ENCODE measurements at places on chromosomes 5 and 9.

DNA sequence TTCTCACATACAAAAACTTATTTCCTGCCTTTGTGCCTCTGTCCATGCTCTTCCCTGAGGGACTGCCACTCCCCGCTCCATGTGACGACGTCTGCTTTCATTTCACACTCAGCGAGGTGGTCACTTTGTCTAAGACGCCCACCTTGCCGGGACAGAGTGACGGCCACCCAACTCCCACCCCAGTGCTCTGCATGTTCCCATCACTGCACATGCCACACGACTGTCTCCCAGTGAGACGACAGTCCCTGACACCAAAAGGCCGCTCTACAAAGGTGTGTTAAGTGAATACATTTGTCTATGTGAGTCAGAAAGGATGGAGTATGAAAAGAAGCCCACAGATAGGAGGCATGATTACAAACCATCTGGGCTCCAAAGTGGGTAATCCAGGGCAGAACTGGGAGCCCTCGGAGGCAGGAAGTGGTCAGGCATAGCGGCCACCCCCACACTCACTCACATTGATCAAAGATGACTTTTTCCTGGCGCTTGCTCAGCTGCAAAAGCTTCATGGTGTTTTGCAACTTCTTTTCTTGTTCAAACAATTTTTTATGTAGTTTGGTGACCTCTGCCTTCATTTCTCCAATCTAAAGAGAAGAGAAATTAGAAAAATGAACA, 185.8 kb downstream of the CDK5RAP2 start:
- DNase-seq: no peak

GRCh38 chr5:179154991-179155955, 95.1 kb downstream of the ZNF354C start:
- DNase-seq: no peak

DNA sequence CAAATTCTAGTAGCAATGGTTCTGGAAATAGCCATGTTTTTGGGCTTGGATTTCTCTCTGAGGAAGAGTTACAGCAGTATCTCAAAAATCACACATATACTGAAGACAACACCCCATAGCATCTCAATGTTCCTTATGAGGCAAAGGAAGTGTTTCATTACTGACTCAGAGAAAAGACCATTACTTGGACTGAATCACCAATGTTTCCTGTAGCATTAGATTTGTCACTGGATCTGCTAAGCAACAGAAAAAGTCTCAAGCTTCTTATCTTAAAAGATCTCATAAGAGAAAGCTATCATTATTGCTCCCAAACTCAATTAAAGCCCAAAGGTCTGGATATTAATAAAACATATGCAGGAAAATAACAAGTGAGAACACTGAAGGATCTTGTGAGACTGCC, 272.4 kb downstream of the ADAMTS6 start:
- DNase-seq: no peak

DNA sequence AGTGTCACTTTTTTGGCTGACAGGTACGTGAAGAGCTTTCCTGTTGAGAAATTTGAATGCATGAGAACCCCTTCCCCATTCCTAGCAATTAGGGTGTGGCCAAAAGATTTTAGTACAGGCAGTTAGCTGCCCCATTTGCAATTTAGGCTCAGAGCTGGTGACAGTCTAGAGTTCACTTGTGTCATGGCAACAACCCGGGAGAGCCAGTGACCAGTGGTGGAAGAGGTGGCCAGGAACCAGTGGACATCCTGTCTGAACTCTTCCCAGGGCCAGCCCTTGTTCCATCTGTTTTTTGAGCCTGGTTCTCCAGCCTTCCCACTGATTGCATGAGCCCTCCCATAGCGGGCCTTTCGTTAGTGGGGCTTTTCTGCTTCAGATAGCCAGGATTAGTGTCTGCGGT, 2.5 kb upstream of the NEUROG1 start:
- no peak for DNase-seq

DNA sequence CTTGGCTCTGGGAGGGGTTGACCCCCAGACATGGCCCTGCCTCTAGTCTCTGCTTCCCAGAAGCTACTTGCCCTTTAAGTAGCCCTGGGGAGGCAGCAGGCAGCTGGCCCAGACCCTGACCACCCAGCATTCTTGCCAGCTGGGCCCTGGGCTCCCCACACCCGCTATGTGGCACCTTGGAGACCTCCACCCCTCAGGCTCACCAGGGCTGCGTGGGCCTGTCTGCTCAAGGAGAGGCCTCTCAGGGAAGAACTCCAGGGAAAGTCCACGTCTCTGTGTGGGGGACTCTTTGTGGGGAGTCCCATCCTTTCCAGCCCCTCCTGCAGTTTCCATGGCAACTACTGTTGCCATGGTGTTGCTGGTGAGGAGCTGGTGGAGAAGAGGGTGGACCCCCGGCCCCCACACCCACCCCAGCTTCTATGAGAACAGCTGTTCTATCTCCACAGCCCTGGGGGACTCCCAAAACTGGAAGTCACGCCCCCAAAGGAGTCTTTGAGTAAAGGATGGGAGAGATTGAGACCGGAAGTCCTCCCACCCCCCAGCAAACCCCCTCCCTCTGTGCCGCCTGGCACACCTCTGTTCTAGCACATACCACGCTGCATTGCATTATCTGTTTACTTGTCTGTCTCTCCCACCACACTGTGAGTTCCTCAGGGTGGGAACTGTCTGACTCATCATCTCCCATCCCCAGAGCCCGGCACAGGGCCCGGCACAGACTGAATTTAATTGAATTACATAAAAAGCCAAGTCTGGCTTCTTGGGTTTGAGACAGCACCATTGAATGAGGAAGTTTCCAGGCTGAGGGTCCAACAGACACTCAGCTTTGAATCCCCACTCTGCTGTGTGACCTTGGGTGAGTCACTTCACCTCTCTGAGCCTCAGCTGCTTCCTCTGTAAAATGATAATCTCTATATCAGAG, 12.6 kb downstream of the DNM1 start:
- no peak for DNase-seq

DNA sequence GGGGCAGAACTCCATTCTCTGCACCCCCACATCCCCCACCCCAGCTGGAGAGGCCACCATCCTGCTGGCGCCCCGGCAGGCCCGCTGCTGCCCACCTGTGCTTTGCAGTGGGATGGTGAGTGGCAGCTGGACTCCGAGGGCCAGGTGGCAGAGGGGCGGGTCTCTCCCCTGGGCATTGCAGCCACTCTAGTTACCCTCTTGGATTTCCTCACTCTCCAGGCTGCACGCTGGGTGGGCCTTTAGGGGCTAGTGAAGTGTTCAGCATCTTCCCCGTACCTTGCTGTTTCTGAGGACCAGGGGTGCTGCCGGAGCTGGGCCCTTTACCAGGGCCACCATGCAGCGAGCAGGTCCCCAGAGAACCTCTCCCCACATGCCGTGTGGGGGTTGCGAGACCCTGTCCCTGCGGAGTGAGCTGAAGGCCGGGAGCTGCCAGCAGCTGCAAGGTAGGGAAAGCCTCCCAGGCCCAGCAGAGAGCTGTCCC, 88.4 kb upstream of the SH3PXD2B start:
- DNase-seq: no peak

- DNase-seq: peak; percentile 5
Observed at GRCh38 chr9:122265149-122265915, 650 bp downstream of the MRRF start.

DNA sequence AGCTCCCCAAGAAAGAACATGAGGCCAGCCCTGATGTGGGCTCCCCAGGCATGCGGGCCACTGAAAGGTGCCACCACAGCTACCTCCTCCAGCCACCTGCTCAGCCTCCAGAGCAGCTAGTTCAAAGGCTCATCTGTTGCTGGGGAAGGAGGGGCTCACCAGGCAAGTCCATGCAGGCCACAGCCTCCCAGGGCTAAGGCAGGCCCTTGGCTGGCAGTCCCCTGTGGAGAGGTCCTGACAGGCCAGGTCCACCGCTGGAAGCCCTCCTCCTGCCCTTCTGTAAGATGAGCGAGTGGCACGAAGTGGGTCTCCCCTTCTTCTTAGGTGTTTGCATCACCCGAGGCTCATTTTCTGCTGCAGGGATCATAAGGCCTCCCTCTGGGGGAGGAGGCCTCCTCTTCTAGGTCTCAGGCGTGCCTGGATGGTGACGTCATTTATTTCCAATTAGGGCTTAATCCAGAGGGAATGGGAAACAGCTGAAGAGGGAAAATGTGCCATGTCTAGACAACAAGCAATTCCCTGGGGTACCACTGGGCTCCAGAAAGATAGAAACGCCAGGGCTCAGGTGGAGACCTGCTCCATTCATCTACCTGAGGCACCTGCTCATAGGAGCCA, 91.6 kb downstream of the CFAP90 start:
- DNase-seq: no peak

DNA sequence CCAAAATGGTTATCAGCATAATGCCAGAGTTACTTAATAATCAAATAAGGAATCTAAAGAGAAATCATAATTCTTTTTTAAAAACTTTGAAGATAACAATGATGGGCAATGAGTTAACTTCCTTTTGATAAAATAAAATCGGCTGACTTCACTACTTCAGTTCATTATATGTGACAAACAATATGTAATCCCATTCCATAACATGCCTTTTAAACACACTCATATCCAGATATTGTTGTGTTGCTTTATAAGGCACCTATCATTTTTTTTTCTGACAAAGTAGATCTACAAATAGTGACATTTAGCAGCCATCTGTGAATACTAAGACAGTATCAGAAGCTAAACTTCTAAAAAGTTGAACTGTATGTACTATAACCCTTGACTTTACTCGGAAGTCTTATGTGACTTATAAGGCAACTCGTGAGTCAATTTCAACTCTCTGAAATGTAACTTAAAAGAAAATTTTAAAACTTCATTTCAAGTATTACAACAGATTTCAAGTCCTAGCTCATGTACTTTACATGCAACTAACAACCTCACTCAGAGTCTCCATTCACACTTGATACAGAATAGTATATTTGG, 7.5 kb downstream of the ADAMTS6 start:
- no peak for DNase-seq

GRCh38 chr9:104941597-104941996, 13.6 kb upstream of the ABCA1 start:
- DNase-seq: no peak

DNA sequence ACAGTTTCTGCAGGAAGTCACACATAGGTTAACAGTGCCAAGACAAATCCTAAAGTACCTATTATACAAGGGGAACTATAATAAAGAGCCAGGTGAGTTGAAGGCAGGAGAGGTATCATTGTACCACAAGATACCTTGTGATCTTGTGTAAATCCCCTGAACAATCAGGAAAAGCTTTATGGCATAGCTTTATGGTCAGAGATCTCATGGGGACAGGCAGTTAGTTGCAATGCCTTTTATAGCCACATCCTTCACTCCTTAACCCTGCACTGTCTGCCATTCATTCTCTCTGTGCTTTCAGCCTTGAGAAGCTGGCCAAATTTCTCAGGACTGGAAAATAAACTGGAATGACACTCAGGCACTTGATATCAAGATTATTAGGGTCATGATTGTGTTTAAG, 97.0 kb downstream of the GHR start:
- DNase-seq: no peak

DNA sequence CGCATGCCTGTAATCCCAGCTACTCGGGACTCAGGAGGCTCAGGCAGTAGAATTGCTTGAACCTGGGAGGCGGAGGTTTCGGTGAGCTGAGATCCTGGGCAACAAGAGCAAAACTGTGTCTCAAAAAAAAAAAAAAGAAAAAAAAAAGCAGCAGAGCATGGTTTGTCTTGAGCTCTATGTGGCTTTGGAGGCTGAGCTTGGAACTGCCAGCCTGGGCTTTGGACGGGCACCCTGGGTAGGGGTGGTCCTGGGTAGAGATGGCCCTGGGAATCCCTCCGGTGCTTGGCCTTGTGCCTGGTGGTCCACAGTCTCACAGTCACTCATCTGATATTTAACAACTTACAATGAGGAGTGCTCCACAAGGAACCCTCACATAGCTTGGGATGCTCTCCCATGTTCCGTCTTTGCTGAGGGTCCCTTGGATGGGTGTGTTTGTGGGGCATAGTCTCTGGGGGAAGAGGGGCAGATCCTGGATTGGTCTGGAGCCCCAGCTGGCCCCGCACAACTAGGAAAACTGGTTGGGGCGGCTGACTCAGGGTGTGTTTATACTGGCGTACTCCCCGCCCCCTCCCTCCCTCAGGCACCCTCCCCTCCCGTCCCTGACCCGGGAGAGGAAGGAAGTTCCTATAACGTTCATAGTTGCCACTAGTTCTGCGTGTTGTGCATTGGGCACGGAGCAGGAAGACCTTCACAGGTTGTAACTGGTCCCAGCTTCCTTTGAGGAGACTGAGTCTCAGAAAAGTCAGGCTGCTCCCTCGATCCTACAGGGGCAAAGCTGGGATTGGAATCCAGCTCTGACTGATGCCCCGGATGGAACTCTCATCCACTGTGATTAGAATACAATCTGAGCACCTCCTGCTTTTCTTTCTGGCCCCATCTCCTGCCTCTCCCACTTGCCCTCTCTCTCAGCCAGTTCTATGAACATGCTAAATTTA, 11.2 kb downstream of the IER5L start:
- no peak for DNase-seq

- DNase-seq: no peak
Observed at GRCh38 chr5:168608386-168608785, 29.2 kb upstream of the PANK3 start.

- DNase-seq: no peak
Observed at GRCh38 chr9:131668057-131668438, 71.8 kb downstream of the RAPGEF1 start.

- DNase-seq: no peak
Observed at GRCh38 chr5:159680095-159680494, 236.2 kb upstream of the ADRA1B start.

DNA sequence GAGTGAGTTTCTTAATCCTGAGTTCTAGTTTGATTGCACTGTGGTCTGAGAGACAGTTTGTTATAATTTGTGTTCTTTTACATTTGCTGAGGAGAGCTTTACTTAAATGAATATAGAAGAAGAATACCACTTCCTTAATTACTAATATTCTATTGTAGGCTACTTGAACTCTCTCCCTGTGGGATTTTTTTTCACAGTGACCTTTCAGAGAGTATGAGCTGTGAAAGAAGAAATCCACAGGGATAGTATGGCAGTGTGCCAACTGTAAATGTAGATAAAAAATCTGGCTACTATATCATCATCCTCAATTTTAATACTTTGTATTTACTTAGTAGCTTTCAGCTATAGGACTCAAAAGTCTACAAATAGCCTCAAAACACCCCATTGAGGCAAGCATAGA, 67.3 kb downstream of the COMMD10 start:
- no peak for DNase-seq

- DNase-seq: no peak
Observed at GRCh38 chr5:157295247-157295646, 29.3 kb downstream of the CYFIP2 start.

- DNase-seq: no peak
Observed at GRCh38 chr5:138625134-138625533, 49.9 kb upstream of the HSPA9 start.

Measured in stimulated activated CD8-positive, alpha-beta memory T cell treated with anti-CD3 and anti-CD28 coated beads, Interleukin-15, amount 100 ng/mL, for 24 hours (primary cell).